ENCODE measurements at places on chromosomes 3 and 15.

DNA sequence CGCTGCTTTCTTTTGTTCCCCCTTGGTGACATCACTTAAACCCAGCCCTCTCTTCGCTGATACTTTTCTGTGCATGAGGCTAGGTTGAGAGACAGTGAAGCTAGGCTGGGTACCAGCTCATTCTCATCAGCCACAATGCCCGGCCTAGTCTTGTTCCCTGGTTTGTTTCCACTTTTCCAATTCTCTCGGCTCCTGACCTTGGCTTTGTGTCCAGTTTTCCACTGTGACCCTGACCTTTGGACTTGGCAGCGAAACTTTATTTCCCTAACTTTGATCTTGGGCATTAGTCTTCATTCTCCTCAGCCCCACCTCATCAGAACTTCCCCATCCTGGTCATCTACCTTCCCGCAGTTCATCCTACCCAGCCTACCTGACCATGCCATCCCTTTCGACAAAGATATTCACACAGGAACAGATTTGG is 908 bp upstream of the ADPGK start:
- no peak for DNase-seq

DNA sequence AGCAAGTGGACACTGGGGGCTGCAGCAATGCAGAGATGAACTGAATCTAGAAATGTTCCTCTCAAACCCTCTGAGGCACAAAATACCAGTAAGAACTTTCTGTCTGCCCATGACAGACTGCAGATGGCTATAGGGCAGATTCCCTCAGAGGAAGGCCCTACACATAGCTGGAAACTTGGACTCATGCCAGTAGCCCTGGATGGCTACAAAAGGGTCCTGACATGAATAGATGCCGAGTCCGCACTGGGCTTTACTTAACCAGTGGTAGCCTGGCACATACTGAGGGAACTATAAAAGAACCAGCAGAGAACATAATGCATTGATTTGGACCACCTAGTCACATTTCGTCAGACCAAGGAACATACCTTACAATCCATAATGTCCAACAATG is 66.7 kb downstream of the C3orf80 start:
- DNase-seq: no peak

- DNase-seq: no peak
Measured at GRCh38 chr3:184423561-184423960, 43.7 kb downstream of the CHRD start.

DNA sequence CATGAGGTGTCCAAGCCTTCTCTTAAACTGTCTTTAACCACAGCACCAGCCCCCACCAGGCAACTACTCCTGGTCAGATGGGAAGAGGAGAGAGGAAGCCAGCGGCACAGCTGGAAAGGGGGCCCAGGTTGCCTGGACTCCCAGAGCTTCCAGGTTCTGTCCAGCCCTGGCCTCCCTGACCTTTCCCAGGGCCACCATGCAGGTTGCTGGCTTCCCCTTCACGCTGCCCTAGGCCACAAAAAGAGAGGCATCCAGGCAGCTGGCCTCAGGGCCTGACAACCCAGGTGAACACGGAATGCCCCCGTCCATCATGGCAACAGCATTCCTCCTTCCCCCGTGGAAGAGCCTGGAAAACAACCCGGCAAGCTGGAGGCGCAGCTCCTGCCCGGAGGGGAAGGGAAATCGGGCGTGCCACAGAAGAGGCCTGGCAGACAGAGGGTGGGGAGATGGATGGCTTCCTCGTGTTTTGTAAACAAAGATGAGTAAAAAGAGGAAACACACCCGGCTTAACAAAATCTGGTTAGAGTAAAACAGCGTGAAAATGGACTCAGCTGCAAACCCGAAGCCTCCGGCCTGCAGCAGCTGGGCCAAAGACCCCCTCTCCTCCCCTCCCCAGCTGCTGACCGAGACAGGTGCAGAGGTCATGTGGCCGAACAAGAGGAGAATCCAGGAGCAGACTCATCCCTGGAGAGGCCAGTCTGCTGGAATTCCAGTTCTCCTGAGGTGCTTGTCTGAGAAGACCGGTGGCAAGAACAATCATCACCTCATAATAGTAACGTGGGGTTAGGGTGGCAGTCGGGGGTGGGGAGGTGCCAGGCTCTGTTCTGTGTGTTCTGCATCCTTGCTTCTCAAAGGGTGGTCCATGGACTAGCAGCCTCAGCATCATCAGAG is 15.5 kb downstream of the BMF start:
- DNase-seq: no peak

DNA sequence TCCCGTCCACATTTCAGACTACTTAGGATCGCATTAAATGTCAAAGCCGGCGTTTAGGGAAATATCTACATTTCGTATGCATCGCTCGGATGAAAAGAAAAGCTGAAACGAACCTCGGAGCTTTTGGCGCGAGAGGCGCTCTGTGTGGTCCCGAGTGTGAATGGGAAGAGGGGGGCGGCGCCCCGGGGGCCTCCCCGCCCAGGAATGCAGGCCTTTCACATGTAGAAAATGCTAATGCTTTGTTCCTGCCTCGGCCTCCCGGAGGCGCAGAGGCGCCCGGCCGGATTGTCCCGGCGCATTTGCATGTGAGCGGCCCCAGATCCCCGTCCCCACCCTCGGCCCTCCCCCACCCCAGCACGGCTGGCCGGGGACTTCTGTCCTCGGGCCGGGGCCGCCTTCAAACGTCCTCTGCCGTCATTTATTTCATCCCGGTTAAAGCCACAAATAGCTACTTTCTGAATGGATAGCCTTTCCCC is 37.0 kb upstream of the TRIM71 start:
- no peak for DNase-seq

DNA sequence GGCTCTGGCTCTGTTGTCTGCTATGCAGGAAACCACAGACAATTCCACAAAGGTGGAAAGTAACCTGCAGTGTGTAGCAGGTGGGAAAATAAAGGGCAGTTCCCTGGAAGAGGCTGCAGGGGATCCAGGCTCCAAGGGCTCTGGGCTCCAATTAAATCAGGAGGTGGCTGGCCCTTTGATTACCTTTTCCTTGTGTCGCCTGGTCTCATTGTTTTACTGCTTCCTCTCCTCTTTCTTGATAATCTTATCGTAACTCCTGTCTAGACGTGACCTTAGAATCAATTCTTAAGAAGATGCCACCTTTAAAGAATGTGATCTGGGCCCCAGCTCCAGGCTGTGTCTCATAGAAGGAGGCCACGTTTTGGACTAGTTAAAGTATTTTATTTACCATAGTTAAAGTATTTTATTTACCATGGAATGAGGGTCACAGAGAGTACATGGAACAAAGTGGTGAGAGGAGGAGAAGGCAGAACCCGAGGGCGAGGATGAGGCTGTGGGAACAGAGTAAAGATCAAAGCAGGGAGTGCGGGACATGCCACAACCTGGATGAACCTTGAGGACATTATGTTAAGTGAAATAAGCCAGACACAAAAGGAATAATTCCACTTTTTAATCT is 237.5 kb upstream of the STT3B start:
- no peak for DNase-seq
